Cardiac fibroblast (primary cell): ENCODE measurements at places on chromosomes 3 and 15.

DNA sequence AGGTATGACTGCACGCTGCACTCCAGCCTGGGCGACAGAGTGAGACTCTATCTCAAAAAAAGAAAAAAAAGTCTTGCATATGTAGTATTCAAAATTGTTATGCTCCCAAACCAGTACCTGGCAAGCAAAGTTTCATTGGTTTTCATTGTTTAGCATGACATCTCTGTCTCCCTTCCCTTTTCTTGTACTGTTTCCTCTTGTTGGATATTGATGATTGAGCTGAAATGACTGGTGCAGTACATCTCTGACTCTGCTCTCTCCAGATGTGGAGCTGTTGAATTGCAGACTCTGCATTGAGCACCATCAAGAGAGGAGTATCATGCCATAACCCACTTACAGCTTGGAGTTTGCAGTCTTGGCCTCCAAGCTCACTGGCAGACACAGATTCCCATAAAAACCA, 77.2 kb downstream of the FAM81A start:
- no peak for DNase-seq

DNA sequence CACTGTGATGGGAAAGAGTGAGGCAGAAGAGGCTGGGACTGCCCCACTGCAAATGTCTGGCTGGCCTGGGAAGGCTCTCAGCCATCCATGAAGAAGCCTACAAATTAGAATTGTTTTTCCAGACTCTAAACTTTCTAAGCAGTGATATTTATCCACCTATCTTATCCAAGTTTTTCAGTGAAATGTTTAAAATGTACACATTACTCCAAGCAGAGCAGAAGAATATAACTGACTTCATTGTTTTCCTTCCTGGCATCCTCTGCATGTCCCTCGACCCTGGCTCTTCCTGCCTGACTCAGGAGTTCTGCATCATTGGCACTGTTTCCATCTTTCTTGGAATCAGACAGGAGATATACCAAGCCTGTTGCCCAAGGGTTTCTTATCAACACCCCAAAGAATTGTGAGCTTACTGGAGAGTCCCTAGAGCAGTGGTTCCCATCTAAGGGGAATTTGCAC, 401.5 kb upstream of the PROK2 start:
- DNase-seq, result peak; percentile 71

DNA sequence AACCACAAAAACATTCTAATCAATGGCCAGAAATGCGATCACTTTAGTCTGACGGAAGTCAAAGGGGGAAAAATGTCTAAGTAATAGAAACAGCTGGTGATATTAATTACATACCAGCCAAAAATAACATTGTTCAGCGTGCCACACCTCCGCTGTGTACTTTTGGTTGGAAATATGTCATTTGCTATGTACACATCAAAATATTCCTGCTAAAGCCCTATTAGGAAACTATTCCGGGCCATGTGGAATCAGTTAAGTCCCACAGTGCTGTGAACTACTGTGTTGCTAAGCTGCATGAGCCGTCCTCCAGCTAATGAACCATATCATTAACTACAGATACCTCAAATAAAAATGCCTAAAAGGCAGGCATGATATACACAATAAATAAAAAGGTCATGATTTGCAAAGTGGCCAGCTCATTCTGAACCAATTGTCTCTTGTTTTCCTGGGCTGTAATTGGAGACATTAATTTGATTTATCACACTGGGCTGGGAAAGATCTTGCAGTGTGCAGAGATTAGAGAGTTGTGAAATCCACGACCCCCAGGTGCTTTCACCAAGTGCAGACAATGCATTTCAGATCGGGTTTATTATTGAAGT, 200.5 kb upstream of the LRTM1 start:
- DNase-seq, result peak; percentile 62

DNA sequence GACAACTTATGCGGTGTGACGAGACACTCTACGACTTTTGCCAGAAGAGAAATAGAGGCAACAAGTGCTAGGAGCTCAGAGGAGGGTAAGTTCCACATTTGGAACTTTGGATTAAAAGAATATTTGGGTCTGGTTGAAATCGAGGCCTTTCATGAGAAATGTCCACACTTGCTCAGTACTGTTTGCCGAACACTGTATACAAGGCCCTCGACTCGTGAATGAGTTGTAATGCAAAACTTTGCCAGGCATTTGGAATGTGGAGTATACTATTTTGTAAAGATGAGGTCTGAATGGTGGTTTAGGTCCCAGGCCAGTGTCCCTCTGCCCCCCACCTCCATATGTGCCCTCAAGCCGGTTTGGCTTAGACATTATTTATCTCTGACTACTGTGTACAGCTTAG, 73.9 kb downstream of the IGF1R start:
- DNase-seq, result no peak

DNA sequence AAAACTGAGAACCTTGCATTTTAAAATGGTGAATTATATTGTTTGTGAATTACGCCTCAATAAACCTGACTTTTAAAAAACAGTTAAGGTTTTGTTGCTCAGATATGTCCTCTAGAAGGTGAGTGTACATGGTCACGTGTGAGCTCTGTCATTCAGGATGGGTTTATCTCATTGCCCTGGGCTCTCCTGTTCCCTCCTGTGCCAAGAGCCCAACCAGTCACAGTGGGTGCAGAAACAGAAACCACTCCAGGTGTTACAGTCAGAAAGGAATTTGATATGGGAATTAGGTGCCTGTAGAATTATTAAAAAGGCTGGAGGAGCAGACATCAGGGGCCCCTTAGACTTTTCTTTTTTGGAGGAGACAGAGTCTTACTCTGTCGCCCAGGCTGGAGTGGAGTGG, 196.4 kb downstream of the STT3B start:
- DNase-seq, result no peak

DNA sequence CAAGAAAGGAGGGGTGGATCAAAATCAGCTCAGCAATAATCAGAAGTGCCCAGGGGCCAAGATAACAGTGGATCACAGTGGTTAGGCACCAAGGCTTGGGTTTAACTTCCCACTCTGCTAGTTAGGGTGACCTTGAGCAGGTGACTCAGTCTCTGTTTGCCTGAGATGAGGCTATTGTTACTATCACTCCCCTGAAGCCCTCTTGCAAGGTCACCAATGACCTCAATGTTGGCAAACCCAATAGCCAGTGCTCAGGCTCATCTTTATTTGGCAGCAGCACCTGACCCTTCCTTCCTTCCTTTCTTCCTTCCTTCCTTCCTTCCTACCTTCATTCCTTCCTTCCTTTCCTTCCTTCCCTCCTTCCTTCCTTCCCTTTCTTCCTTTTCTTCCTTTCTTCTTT, 102.4 kb upstream of the HACD2 start:
- DNase-seq, result peak; percentile 45

GRCh38 chr3:31132132-31132769, 237.8 kb upstream of the GADL1 start:
- peak; percentile 79 for DNase-seq

GRCh38 chr3:102200126-102200525, 234.7 kb upstream of the ZPLD1 start:
- DNase-seq, result no peak

- no peak for DNase-seq
Measured at GRCh38 chr3:109869586-109869985, 532.2 kb upstream of the DPPA4 start.
